Lower leg skin (tissue), 4 donors: ENCODE measurements at places on chromosomes 12 and 14.
A peak's percentile ranks its signal among the peaks of the same experiment; 100 is the strongest.

DNA sequence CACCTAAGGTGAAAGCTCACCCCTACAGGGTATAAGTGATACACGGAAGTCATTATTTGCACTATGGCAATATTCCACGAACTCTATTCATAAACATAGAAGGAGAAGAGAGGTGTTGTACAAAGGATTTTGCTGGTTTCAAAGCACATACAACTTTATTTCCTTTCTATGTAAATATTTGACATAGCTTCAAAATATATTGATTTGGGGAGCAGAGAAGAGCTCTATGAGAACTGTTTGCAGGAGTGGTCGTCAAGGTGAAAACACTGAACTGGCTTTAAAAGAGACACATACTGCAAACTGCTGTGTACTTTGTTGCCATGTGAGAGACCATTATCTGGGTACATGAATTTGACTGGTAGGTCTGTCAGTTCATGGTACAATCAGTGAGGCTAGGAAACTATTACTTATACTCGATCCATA is 16.7 kb downstream of the CNIH1 start:
- DNase-seq = no peak

GRCh38 chr14:69299286-69300035 is 39.5 kb downstream of the GALNT16 start:
- no peak for DNase-seq

- no peak for DNase-seq
Measured at GRCh38 chr14:21309238-21309636, 29.4 kb downstream of the RPGRIP1 start.

GRCh38 chr14:77098529-77099353 is 683 bp downstream of the CIPC start:
- DNase-seq = peak; percentile 93

GRCh38 chr12:22687361-22688076 is 62.5 kb downstream of the ETNK1 start:
- DNase-seq = no peak

- DNase-seq = no peak
Measured at GRCh38 chr12:27201169-27201568, 42.9 kb upstream of the STK38L start.

- DNase-seq = no peak
Measured at GRCh38 chr14:24139272-24139934, 2.0 kb downstream of the EMC9 start.

DNA sequence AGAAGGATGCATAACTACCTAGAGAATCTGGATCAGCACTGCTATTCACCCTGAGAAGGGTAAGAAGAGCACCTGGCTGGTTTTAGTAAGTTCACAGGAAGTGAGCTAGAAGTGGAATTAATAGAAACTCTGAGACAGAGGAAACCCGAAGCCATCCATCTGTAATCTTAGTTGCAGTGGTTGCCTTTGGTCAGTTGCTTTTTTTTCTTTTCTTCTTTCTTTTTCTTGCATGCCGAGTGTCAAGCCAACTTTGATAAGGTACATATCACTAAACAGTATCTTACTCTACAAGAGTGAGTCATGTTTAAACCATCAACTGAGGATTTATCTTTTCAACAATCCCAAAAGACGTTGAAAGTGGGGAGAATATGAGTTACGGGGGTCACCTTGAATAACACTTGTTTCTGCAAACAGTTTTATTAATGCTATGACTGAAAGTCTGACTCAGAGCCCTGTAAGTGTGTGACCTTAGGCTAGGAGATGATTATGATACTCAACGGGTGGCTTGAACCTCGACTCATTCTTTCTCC is 26.7 kb downstream of the C12orf75 start:
- DNase-seq = no peak

DNA sequence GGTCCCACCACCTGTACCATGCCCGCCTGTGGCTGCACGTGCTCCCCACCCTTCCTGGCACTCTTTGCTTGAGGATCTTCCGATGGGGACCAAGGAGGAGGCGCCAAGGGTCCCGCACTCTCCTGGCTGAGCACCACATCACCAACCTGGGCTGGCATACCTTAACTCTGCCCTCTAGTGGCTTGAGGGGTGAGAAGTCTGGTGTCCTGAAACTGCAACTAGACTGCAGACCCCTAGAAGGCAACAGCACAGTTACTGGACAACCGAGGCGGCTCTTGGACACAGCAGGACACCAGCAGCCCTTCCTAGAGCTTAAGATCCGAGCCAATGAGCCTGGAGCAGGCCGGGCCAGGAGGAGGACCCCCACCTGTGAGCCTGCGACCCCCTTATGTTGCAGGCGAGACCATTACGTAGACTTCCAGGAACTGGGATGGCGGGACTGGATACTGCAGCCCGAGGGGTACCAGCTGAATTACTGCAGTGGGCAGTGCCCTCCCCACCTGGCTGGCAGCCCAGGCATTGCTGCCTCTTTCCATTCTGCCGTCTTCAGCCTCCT is 1.1 kb downstream of the INHBE start:
- no peak for DNase-seq

GRCh38 chr12:32158525-32158924 is 51.9 kb downstream of the BICD1 start:
- DNase-seq = no peak

DNA sequence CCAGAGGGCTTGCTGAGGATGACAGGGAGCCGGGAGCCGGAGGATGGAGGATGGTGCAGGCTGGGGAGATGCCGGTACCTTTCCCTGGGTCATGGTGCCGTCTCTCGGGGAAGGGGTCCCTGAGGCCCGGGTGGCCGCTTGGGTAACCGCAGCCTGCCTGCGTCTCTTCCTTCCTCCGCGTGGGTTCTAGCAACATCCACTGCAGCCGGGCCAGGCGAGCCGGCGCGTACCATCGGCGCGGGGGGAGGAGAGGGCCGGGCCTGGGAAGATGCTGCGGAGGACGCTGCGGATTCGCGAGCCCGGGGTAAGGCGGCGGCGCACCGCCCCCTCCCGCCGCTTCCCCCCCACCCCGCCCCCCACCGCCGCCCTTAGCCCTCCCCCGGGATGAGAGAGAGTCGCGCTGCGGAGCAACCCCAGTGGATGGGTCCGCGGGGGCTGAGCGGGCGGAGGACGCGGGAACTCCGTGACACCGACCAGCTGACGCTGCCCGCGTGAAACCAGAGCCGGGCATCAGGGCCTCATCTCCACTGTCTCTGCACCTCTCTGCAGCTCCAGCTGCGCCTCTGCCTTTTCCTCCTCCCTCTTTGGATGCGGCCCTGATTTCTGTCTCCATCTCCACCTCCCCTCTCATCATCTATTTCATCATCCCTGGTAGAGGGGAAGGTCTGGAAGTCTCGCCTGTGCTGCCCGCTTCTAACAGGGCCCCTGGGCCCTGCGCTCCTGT is at the start of gene FAIM2:
FAIM2 (minus strand) TSS at position 201 of the 724 bp plus-strand sequence; CDS start at position 93, 108 bp downstream.
- DNase-seq = no peak

DNA sequence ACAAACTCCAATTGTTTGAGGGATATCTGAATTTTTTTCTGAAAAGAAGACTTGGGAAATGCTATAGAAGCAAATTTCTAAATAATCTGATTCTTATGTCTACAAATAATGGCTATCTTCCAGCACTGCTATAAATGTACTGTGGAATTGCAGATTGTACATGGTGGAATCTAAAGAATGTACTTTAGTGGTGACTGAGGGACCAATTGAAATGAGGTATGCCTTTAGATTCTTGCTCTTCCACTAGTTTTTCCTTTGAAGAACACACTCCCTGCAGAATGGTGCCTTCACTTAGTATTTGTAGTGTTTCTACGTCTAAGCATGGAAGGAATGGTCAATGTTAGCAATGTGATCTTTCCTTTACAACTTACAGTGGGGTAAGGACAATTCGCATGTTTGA is 11.7 kb upstream of the PRB4 start:
- no peak for DNase-seq

- no peak for DNase-seq
Measured at GRCh38 chr12:53568809-53569557, 57.2 kb downstream of the ATF7 start.

- DNase-seq = no peak
Measured at GRCh38 chr14:47422191-47422590, 253.2 kb downstream of the MDGA2 start.

DNA sequence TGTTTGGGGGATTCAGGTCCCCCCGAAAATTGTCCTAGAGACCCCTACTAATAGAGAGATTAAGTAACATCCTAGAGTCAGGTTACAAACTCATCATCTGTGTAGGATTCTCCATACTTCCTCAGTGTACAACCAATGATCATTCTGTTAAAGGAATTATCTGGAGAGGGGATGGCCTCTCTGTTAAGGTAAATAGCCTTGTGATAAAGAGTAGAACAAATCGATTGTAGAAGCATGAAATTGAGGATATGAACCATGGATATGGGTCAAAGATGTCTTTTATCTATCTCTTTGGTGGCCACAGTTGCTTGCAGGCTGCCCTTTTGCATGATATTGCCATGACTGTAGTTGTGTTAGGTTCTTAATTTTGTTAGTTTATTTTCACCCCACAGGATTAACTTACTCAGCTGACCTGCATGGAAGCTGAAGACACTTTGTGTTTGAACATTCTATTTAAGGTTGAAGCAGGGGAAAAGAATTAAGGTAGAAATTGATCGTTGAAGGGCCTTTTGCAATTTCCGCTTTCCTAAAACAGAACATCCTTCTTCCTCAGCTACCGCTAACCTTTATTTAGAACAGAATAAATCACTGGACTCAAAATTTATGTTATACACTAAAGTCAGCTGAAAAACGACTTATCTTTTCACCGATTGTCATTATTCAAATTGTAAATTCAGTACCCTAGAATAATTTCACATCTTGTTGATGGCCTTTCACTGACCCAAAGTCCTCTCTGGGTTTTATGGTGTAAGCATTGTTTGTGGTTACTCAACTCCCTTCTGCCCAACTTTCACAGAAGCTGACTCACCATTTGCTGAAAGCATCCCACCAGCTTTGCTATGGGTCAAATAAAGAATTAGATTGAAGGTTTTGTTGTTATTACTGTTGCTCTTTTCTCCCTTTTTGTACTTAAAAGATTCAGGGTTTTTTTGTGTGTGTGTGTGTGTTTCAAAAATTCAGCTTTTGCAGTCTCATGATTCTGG is 52.3 kb downstream of the IRAK3 start:
- DNase-seq = no peak

DNA sequence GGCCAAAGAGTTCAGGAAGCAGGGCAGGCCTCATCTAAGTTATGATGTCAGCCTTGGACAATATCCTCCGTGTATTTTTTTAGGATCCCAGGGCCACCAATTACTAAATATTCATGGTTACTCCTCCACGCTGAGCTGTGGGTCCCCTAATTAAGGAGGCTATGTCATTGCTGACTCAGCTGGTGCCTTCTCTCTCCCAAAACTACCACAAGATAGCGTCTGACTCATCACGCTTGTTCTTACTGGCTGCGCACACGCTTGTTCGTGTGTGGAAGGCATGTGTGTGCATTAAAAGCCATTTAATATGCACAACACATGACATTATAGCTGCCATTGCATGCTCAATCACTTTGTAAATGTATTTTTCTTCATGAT is 78.3 kb downstream of the GSC start:
- DNase-seq = no peak
